ENCODE measurements at places on chromosomes 2 and 18. TPM values are rescaled to one million over a fixed set of nuclear protein-coding genes. Genes with fewer than 3 reads are reported as not detected.

- no peak for DNase-seq
Measured at GRCh38 chr2:118994778-118995177, 52.8 kb downstream of the MARCO start.

DNA sequence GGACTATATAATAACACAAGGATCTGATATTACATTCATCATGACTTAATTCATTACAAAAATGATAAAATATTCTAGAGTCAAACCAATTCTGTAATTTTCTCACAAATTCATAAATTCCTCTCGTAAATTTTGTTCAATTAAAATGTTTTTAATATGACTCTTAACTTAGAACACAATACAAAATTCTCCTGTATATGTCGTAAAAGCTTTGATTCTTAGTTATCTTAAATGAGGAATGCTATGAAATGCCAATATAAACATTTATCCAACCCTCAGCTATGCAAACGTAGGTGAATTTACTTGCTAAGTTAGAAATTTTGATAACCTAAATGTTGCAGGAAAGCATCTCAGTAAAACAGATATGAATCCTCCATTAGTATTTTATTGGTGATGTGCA lies 28.9 kb downstream of the ARHGAP15 start:
- DNase-seq: no peak

ABCB11 gene
- 0.10 TPM for polyA plus RNA-seq

GRCh38 chr2:158841850-158842249 lies 46.7 kb downstream of the DAPL1 start:
- DNase-seq: no peak

- no peak for DNase-seq
Measured at GRCh38 chr2:18380321-18380720, 180.1 kb downstream of the RDH14 start.

DSG1 gene
- 0.05 TPM for polyA plus RNA-seq

GRCh38 chr18:45402485-45403056 lies 212.7 kb upstream of the SLC14A2 start:
- DNase-seq: no peak

DNA sequence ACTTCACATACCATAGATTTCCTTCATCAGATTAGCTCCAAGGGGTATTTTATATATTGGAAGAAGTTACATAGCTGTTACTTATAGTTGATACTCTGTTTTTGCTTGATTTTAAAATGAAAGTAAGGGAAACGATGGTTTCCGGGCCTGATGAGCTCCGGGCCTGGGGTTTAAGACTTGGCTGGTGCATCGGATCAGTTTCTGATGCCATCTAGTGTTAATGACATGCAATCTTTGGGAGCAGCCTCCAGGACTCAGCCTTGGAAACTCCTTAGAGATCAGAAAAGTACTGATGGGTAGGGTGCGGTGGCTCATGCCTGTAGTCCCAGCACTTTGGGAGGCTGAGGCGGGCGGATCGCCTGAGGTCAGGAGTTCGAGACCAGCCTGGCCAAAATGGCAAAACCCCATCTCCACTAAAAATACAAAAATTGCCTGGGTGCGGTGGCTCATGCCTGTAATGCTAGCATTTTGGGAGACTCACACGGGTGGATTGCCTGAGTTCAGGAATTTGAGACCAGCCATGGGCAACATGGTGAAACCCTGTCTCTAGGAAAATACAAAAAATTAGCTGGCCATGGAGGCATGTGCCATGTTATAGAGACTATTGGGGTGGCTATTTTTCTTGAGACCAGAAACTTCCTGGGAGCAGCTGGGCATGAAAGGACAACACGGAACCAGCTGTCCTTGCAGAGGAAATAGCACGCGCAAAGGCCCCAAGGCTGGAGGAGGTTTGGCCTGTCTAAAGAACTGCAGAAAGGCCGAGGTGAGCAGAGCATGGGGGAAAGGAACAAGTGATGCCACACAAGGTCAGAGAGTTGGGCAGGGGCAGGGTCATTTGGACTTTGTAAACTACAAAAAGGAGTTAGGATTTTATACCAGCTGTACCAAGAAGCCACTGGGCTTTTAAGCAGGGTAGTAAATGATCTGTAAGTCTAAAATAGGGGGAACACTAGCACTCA lies 46.9 kb upstream of the CNOT11 start:
- DNase-seq: peak; percentile 70

RSAD2 gene
- polyA plus RNA-seq: 5.3 TPM

DNA sequence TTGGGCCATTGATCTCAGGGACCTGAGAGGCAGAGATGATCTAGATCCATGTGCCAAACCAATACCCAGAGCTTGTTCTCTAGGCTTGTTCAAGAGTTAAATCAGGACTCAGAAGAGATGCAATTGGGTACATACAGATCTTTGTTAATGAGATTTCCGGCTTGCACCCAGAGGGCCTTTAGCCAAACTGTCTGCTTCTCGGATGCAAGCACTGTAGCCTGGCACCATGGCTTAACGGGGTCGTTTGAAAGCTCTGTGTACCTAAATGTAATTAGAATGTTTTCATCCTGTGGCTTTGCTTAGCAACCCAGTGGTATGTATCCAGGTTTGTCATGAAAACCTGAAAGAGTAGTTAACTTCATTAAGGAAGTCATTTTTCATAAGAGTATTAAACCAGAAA lies 94.2 kb downstream of the TPGS2 start:
- no peak for DNase-seq

DNA sequence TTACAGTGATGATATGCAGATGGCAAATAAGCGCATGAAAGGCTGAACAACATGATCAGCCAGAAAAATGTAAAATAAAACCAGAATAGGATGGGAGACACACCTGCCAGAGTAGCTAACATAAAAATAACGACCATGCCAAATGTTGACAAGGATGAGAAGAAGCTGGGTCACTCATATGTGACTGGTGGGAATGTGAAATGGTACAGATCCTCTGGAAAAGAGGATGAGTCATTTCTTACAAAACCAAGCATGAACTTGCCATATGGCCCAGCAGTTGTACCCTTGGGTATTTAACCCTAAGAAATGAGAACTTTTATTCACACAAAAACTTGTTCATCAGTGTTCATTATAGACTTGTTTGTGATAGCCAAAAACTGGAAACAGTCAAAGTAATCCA lies 143.8 kb downstream of the SH3BP4 start:
- DNase-seq: no peak

- no peak for DNase-seq
Measured at GRCh38 chr2:45818591-45818990, 167.1 kb downstream of the PRKCE start.

GRCh38 chr2:47354013-47354847 lies 48.7 kb upstream of the MSH2 start:
- DNase-seq: no peak

MC5R gene
- polyA plus RNA-seq: 0.22 TPM

DNA sequence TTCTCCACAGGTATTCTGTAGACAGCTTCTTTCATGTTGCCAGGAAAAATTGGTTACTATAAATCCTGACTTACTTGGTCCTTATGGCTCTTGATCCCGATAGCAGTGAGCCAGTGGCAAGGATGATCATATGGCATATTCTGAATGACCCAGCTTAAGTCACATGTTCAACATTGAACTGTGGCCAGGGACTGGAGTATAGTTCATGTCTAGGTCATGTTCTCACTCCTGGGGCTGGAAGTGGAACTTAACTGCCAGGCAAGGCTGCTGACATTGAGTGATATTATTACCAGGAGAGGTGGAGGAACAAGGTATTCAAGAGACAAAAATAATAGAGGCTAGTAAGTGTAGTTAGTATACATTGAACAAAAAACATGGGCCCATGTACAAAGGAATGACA lies 26.2 kb downstream of the R3HDM1 start:
- no peak for DNase-seq

CYTIP gene
- 1.7 TPM for polyA plus RNA-seq

EHBP1 gene
- 51.1 TPM for polyA plus RNA-seq

DNA sequence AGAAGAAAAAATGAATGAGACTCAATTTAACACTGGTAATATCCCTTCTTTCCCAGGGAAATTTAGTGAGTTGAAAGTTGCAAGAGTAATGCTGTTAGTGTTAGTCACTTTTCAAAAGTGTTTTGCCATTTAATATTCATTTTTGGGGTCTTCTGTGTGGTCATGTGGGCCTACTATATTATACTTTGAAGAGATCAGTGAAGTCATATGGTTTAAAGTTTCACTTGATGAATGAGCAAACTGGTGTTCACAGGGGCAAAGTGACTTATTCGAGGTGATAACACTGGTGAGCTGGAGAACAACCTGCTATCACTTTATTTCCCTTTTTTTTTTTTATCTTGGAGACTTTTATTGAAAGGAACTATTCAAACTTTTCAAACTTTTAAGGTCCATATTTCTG lies 196.0 kb downstream of the PLCL1 start:
- DNase-seq: no peak

DNA sequence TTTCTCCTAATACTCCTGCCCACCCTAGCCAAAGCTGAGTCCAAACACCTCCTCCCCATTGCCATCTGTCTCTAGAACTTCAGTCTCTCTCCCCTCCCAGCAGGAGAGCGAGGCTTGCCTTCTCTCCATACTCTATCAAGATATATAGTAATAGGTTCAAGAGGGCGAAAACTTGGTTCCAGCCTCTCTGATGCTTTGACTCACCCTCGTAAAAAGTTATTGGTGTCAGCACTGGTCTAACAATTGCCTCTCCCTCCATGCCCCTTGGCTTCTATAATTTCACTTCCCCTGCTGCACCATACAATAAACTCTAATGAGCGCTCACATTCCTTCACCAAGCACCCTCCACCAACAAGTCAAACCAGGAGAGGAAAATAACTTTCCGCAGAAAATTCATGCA lies 797.3 kb downstream of the BCL11A start:
- peak; percentile 43 for DNase-seq

- no peak for DNase-seq
Measured at GRCh38 chr2:210577263-210578071, 21.1 kb downstream of the CPS1 start.

SLC9A2 gene
- polyA plus RNA-seq: 8.0 TPM

All from left kidney (tissue), 8 donors.